T-cell (primary cell): ENCODE measurements at places on chromosomes 7 and 10.

- no peak for DNase-seq
Observed at GRCh38 chr7:145156834-145157233, 321.0 kb upstream of the TPK1 start.

GRCh38 chr10:30970760-30971460 is 60.8 kb downstream of the ZNF438 start:
- no peak for DNase-seq

DNA sequence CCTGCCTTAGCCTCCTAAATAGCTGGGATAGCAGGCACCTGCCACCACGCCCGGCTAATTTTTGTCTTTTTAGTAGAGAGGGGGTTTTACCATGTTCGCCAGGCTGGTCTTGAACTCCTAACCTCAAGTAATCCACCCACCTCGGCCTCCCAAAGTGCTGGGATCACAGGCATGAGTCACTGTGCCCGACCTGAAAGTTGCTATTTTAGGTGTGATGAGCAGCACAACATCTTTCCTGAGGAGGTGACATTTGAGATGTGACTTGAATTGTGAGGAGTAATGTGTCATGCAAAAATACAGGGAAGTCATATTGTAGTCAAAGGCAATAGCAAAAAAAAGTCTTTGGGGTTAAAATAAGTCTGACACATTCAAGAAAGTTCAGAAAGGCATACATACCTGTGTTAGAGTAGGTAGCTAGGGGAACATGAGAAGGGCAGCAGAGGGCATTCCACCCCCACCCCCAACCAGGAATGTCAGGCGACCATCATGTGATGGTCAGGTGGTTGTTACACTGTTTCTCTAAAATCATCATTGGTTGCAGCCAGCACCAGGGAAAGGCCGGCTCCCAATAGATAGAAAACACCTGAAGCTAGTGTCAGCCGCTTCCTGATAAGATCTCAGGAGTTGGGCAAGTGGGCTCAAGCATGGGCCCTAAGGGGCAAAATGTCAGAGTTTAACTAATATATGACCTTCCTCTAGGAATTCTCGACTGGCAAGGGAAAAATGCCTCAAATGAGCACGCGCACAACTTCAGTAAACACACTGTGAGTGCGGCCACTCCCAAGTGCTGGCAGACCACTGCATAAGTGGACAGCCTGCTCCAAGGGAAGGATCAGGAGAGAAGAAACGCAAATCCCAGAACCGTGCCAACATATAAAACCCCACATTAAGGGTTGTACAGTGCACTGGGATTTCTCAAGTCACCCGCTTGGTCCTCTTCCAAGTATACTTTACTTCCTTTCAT is at the start of gene TACC2:
Gene TACC2, plus strand, starts transcription at position 803 of the 964 bp plus-strand sequence. CDS start 32,819 bp downstream, outside the sequence.
- DNase-seq, result no peak

DNA sequence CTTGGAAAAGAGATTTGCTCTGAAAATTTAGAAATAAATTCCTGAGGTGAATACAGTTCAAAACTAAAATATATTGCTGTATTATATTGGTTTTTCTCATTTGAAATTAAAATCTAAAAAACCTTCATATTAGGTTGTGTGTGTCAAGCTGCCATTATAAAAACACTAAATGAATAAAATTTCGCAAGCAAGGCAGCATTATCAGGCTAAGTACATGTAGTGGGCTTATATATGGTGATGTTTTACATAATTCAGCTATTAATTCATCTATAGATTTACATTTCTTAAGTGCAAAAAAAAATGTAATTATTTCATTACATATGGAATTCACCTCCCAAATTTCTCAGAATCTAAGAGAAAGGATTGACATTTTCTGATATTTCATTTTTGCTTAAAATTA is 5.3 kb downstream of the MEOX2 start:
- DNase-seq, result no peak

- DNase-seq, result no peak
Observed at GRCh38 chr10:24825551-24825950, 101.9 kb upstream of the ARHGAP21 start.

- DNase-seq, result no peak
Observed at GRCh38 chr7:148849393-148850098, 34.5 kb downstream of the EZH2 start.

DNA sequence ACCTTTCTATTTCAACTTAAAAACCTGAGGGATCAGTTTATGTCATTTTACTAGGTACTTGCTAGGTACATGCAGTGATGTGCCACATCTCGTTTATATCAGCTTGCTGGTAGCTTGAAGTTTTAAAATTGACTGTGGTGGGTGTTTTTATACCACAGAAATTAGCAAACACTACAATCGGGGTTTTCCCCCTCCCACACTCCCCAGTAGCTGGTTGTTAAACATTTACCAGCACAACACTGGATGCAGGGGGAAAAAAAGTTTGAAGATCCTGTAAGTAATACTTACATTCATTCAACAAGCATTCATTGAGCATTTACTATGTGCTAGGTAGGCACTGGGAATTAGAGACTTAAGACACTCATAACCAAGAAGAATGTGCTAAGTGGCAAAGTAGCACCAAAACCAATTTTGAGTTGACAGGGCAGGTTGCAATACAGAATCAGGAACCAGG is 32.6 kb downstream of the USP6NL start:
- DNase-seq, result no peak

- no peak for DNase-seq
Observed at GRCh38 chr10:69641261-69641980, 11.4 kb downstream of the FAM241B start.

GRCh38 chr7:151493083-151493482 is 26.6 kb downstream of the RHEB start:
- no peak for DNase-seq

- no peak for DNase-seq
Observed at GRCh38 chr7:38185395-38186307, 7.6 kb downstream of the STARD3NL start.

DNA sequence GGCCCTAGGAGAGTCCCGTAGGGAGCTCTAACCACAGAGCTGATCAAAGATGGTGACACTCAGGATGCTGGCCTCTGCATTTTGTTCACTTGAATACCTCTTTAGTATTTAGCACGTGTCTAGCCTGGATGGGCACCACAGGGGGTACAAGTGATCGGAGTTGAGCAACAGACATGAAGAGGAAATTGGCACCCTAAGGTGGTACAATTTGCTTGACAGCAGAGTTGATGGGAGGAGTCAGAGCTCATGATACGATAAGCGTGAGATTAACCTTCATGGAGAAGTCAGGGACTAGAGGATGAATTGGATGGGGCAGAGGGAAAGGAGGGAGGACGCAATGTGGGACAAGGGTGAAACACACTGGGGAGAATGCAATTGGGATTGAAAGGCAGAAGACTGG is 9.9 kb upstream of the ZNF212 start:
- no peak for DNase-seq

- no peak for DNase-seq
Observed at GRCh38 chr10:78712147-78712546, 356.6 kb upstream of the ZMIZ1 start.

GRCh38 chr10:104076743-104077160 is 8.9 kb downstream of the COL17A1 start:
- DNase-seq, result no peak

- no peak for DNase-seq
Observed at GRCh38 chr10:122468926-122469781, 7.8 kb downstream of the HTRA1 start.

- no peak for DNase-seq
Observed at GRCh38 chr10:129305046-129305445, 162.0 kb upstream of the MGMT start.

GRCh38 chr7:54810401-54810800 is 51.4 kb upstream of the SEC61G start:
- DNase-seq, result no peak

- peak; percentile 13 for DNase-seq
Observed at GRCh38 chr7:35035511-35035961, 1.7 kb downstream of the DPY19L1 start.
